ENCODE measurements at places on chromosomes 3 and 15.

GRCh38 chr15:70281811-70282307, 184.1 kb upstream of the TLE3 start:
- no peak for DNase-seq

DNA sequence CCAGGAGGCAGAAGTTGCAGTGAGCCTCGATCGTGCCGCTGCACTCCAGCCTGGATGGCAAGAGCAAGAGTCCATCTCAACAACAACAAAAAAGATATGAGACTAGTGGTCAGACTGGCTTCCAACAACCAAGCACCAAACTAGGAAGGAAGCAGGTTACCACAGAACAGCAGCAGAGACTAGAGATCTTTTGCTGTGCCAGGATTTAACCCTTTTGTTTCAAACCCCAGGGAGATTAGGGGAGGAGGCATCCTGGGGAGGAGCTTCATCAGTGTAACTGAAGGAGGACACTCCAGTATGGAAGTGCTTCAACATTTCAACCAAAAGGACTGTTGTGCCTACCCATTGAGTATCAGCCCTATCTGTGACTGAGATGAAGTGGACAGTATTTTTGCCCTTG, 240.3 kb downstream of the ZIC1 start:
- no peak for DNase-seq

DNA sequence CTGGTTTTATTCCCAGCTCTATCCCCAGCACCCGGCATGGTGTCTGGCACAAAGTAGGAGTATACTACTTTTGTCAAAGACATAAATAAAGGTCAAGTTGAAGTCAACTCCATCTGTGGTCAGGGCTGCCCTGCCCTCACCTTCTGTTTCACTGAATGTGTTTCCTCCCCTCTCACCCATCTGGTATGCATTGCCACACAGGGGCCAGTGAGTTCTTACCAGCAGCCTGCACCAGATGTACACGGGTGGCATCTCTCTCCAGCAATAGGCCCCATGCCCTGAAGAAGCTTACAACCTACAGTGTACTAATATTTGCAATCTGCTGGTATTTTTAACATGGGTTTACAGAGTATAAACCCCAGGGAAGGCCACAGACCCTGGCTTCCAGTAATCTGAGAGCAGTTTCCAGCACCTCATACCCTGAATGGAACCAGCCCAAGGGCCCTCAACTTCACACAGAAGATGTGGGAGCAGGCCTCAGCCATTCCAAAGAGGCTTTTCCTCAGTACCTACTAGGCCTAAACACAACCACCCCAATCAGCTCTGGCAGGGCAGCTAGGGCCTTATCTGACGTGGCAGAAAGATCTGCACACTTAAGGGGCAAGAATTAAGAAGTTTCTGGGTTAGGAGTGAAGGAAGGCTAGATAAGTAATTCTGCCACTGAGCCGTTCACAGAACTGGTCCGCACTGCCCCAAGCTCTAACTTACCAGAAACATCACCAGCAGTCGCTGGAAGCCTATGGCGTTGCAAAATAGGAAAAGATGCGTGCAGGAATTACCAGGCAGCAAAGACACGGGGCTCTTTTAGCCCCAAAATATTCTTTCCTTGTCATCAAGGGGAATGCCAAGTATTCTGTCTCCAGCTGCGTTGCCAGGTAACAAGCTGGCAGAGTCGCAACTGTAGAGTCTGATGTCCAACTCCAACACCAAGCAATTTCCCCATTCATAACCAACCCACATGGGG, 2.1 kb downstream of the IDH2 start:
- DNase-seq, result no peak

DNA sequence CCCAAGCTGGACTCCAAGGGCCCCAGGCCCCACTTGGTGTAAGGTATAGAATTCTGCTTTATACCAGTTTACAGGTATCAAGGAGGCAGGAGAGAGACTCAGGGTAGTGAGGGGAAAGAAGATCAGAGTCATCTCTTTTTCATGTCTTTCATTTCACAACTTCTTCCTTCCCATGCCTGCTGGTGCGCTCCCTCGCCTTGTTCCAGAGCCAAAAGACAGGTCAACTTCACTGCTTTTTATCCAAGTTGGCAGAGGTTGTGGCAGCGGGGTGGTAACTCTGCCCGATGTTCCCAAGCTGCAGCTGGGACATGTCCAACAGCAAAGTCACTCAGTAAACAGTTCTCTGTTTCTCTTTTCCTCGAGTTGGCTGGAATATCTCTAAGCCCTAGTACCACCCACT, 86.3 kb upstream of the TCF12 start:
- DNase-seq, result no peak

DNA sequence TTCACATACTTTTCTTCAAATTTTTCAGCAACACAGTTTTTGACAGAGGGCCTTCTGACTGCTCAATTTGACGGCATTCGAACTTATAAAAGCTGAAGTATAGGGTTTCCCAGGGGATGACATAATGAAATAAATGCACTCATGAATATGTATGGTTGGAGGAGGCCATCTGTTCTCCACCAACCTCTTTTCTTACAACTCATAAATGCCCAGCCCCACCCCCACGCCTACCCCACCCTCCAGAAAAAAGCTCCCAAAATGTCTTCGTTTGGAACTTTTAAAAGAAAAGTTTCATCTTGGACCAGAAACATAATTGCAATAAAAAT, 211.6 kb upstream of the LRRN1 start:
- DNase-seq, result no peak

DNA sequence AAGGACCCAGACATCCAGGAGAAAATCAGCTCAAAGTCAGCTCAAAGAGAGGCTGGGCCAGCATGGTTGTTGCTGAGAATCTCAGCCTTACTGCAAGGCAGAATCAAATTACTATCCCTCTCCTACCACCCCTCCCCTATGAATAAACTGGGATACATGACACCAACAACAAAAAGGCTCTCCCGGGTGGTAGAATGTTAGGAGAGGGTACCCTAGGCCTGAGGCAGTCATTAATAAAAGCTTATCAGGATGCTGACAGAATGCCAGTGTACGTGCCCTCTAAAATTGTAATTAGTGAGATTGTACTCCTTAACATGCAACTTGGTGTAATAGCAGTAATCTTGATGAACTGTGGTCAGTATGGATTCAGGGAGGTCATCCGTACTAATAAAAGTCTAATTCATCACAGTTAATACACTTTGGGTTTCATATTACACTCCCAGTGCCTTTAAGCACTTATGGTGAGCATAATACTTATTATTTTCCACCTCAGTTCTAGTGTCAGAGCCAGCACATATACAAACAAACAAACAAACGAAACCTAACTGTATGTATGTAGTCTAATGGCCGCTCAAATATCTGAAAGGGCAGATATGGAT, 76.5 kb downstream of the B3GALNT1 start:
- DNase-seq, result no peak

- DNase-seq, result no peak
Observed at GRCh38 chr15:25173241-25174028, 218.6 kb downstream of the SNRPN start.

GRCh38 chr3:14810070-14810791, 8.5 kb upstream of the FGD5 start:
- DNase-seq, result no peak

- no peak for DNase-seq
Observed at GRCh38 chr3:27322634-27323033, 46.5 kb downstream of the NEK10 start.

GRCh38 chr3:179739816-179740594, 87.2 kb downstream of the USP13 start:
- DNase-seq, result no peak

GRCh38 chr3:24829011-24829581, 334.4 kb upstream of the THRB start:
- no peak for DNase-seq

GRCh38 chr15:71698742-71699141, 111.6 kb upstream of the NR2E3 start:
- no peak for DNase-seq

DNA sequence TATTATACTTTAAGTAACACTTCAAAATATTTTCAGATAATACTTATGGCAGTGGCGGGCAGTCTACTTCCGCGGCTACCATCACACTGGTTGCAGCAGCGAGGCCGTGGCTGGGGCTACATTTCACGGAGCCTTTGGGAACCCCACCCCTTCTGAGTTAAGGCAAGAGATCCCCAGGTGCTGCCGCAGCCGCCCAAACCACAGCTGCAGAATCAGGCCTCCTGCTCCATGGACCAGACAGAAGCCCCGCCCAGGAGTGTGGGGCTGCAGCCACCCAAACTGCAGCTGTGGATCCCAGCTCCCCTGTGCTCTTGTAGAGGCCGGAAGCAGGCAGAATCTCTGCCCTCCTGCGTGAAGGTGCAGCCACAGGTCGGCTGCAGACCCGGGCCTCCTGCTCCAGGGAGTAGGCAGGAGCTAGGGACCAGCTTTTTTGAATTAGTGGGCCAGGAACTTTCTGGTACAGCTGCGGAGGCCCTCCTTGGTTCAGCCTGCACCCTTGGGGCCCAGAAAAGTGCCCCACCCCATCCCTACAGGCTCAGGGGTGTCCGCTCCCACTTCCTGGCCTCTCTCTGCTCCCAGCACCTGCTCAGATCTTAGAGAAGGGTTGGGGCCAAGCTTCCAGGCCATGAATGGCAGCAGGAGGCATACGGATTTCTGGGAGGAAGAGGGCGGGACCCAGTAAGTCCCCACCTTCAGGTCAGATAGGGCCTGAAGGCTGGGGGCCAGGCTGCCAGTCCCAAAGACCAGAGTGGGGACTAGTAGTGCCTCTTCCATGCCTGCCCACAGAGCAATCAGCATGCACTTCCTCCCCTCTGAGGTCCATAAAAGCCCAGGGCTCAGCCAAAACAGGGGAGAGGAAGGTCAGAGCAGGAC, 1188.8 kb upstream of the CADM2 start:
- DNase-seq, result no peak

GRCh38 chr3:165837058-165837525, at the start of gene BCHE:
BCHE (minus strand) TSS chr3:165837423; CDS start chr3:165831033, 6,390 bp downstream.
- no peak for DNase-seq

DNA sequence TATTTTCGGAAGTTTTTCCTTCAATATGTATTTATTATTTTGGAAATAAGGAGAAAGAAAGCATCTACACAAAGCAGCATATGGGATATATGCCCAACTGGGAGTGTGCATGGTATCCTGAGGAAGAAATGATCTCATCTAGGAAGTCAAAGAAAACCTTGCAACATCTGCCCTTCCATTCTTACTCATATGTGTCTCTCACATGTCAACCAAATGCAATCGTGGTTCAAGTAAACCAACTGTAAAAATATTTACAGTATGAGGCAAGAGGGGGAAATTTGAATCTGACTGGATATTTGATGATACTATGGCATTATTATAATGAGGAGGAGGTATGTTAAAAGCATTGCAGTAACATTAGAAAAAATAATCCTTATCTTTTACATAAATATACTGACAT, 3.2 kb upstream of the SCG3 start:
- DNase-seq, result no peak

GRCh38 chr3:67534594-67534993, 119.8 kb downstream of the SUCLG2 start:
- no peak for DNase-seq
